ENCODE measurements at places on chromosomes 7 and 10. TPM values are rescaled to one million over a fixed set of nuclear protein-coding genes. Genes with fewer than 3 reads are reported as not detected.

ACTA2 gene
- 8,607 TPM for total RNA-seq

SH2D4B gene
- 0.42 TPM for total RNA-seq

GRCh38 chr10:69965086-69965485 lies 87.6 kb upstream of the MACROH2A2 start:
- no peaks in the 10 kb centered on the region for H3K27me3 ChIP-seq
- peaks cover 7% of the 10 kb centered on the region for H3K4me1 ChIP-seq

DNA sequence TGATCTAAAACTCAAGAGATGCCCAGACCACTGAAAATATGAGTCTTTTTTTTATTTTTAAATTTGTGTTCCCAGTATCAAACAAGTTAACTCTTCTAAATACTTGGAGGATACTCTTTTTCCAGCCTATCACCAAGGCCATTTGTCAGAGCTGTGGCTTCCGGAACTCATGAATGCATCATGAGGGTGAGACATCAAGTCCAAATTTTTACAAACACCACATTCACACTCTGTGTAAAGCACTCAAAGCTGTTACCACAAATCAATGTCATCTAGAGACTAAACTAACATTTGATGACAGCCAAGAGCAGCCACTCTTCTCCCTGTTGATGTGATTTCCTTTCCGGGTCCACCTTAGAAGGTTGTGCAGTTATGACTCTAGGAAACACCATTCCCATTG lies 43.8 kb upstream of the ARID5B start:
- no peaks in the 10 kb centered on the region for H3K27me3 ChIP-seq
- no peak for DNase-seq
- no peak overlapping the region for H3K4me3 ChIP-seq
- H3K4me1 ChIP-seq = no peaks in the 10 kb centered on the region
- H3K36me3 ChIP-seq = no peaks in the 10 kb centered on the region
- no peak overlapping the region for H3K27ac ChIP-seq

DNA sequence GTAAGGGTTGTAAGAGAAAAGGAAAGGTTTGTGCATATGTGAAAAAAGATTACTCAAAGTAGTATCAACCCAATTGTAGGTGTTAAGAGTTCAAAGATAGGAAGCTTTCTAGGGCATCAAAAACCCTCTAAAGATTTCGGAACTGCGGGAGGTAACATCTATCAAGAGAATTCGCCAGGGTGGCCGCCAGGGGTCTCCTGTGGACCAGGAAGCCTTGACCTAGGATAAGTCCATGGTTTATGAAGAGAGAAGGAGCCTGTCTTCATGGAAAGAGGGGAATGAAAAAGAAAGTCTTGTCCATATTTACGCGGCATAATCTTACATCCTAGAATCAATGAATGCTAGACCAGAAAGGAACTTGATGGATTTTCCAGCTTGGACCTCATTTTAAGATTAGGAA lies 140.7 kb upstream of the CALCR start:
- H3K36me3 ChIP-seq = no peaks in the 10 kb centered on the region
- H3K4me1 ChIP-seq = no peaks in the 10 kb centered on the region
- no peaks in the 10 kb centered on the region for H3K27me3 ChIP-seq
- H3K27ac ChIP-seq = no peak overlapping the region
